KG1 (cell line): ENCODE measurements at places on chromosomes 7 and 10.

DNA sequence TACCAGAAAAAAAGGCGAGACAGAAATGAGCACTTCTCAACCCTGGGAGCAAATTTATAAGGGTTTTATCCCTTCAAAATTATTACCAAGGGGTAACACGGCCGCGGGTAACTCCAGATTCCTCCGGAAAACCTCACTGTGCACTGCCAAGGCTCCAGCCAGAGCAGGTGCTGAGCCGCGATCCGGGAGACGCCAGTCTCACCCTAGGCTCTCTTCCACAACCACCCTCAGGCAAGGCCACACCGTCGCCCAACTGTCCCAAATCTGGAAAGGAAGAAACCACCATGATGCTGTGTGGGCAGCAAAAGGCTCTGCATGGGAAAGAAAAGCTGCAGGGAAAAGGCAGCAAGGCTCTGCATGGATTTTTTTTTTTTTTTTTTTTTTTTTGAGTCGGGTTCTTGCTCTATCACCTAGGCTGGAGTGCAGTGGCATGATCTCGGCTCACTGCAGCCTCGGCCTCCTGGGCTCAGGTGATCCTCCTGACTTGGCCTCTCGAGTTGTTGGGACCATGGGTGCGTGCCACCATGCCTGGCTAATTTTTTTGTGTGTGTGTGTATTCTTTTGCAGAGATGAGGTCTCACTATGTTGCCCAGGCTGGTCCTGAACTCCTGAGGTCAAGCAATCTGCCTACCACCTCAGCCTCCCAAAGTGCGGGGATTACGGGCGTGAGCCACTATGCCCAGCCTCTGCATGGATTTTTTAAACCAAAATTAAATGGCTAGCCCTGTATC is 39.0 kb downstream of the MAD1L1 start:
- no peak for DNase-seq

GRCh38 chr10:9625304-9625703 is 1392.4 kb upstream of the CELF2 start:
- DNase-seq: no peak

DNA sequence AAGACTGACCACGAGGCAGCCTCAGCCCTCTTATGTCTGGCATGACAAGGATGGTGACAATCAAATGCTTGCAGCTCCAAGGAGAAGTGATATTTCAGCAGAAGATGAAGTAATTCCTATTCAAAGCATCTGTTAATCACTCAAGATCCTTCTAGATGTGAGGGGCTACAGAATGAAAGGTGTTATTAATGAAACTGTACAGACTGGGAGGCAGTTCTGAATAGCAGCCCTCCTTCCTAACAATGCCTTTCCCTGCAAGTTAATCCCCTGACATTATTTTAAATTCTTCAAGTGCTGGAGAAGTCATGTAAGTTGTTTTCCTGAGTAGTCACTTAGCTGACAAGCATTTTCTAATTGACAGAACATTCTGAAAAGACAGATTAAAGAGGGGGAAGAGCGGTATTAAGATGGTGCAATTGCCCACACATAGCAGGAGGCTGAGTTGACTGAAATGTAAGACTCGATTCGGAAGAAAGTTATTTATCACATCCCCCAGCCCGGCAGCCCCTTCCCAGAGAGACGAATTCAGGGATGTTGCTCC is 300.8 kb downstream of the GRID1 start:
- DNase-seq: no peak

- DNase-seq: no peak
These were observed 272.4 kb upstream of the BMPER start for GRCh38 chr7:33632840-33633525.

DNA sequence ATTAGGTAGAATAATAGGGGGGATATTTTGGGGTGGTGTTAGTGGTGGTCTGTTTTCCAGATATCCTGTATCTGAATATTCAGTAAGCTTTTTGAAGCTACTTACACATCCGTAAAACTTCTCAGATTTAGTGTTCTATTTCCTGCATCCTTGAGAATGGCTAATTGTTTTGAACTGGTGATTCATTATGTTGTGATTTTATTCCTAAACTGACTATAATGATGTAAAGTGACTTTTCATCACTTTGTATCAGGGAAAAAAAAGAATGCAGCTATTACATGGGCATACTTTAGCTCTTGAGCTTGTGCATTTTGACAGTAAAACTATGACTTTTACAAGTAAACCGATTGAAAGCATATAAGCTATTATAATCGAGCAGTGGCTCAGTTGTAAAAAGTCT is 18.2 kb downstream of the WAC start:
- DNase-seq: no peak

DNA sequence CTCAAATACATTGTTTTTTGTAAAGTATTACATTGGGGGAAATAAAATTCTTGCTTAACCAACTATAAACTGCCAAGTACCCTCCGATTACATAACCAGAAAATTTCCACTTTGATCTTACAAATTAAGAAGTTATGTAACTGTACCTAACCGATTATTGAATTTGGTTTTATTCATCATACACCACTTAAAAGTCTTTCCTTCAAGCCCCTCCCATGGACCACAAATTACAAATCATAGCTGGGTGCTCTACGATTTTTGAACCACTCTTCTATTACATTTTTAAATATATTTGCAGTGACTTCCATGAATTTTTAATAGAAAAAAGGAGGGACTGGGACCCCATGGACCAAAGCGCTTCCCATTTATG is 630 bp downstream of the ZNF680 start:
- no peak for DNase-seq

GRCh38 chr10:131701131-131701947 is 199.5 kb upstream of the PPP2R2D start:
- no peak for DNase-seq

- no peak for DNase-seq
These were observed 290.8 kb upstream of the PCDH15 start for GRCh38 chr10:55091691-55092328.

DNA sequence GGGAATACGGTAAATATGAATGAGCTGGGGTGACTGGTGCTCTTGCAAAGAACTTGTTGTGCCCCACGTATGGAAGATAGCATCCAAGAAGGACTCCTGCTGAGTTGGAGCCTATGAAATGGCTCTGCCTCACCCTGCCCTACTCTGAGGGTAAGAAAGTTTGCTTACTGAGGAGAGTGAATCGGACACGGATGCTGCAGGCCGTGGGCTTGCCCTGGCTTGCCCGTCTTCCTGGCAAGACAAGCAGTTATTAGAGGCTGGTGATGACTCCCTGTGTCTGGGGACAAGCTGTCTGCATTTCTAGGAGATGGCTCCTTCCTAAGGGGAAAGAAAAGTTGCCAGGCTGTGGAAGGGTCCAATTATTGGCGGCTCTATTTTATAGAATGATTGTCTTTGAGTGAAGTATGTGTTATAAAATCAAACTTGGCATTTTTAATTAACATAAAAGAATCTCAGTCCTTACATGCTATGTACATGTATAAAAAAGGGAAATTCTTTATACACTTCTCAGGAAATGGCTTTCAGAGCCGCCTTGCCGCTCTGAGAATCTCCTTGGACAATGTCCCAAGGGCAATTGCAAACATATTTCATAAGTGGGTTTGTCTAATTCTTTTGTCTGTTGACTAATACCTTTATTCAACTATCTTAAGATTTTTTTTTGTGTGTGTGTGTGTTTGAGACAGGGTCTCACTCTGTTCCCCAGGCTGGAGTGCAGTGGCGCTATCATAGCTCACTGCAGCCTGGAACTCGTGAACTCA is 64.6 kb downstream of the CYP26A1 start:
- no peak for DNase-seq

- no peak for DNase-seq
These were observed 93.2 kb upstream of the KIF5B start for GRCh38 chr10:32149252-32149955.

DNA sequence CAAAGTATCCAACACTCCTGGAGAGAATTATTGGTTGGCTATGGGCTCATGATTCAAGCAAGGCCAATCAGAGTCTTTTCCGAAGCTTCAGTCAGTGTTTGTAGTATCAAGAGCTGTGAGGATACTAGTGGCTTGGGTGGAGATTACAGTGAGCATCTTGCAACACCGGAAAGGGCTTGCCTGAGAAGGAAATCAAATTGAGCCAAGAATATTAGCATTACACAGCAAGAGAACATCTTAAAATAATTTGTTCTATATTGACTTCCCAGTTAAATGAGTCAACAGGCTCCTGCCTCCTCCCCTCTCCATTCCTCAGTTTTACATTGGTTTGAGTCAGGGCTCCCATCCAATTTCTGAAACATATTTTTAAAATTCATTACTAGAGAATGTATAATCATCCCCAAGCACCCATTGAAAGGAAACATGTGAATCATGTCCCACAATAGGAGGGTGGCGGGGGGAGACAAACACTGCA is 127.4 kb downstream of the ELAPOR2 start:
- DNase-seq: no peak

DNA sequence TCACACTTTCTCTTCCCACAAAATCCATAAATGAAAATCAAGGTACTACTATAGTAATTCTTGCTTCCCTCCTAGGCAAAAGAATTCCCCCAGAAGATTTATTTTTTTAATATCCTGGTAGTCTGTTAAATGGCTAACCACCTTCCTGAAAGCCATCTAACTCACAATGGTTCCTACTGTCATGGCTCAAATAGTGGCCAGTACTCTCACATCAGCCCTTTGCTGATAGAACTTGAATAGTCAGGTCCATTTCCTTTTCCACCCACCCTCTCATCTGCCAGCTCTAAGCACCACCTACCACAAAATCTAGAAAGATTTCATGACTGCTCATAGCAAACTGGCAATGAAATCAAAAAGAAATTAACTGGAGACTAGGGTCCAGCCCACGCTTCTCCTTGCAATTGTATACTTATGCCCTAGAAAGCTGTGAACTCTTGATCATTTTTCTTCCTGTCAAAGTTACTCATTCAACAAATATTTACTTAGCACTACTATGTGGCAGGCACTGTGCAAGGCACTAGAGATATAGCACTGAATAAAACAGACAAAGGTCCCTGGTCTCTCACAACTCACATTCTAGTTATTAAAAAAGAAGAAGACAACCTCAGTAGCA is 60.4 kb downstream of the ARMH3 start:
- DNase-seq: no peak

- no peak for DNase-seq
These were observed 35.2 kb downstream of the GPAM start for GRCh38 chr10:112148331-112148730.

DNA sequence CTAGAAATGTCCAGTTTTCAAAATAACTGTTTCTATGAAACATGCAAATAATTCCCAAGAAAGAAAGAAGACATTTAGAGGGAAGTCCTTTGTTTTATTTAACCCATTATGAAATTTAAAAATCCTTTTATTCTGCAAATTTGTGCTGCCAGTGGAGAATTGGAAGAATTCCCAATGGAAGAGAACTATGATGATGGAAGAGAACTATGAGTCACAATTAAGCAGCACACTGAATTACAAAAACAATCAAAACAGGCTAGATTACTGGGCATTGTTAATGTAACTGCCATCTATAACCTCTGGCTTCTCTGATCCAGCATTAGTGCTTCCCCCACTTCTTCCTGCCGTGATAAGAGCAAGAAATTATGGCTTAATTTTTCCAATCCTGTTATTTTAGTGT is 126.2 kb upstream of the FEZF1 start:
- no peak for DNase-seq

- no peak for DNase-seq
These were observed 145.9 kb downstream of the SH3PXD2A start for GRCh38 chr10:103709341-103709920.

DNA sequence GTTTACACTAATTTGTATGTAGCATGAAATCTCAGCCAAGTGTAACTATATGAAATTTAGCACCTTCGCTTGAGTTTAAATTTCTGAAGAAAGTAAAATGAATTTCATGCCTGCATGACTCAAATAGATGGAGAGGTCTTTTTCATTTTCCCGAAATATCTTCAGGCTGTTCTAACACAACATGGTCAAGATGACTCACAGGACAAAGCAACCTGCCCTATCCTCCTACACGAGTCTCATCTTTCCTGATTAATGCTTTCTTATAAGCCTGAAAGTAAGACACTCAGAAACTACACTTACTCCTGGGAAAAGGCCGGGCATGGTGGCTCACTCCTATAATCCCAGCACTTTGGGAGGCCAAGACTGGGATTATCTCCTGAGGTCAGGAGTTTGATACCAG is 41.2 kb downstream of the CH25H start:
- DNase-seq: no peak

DNA sequence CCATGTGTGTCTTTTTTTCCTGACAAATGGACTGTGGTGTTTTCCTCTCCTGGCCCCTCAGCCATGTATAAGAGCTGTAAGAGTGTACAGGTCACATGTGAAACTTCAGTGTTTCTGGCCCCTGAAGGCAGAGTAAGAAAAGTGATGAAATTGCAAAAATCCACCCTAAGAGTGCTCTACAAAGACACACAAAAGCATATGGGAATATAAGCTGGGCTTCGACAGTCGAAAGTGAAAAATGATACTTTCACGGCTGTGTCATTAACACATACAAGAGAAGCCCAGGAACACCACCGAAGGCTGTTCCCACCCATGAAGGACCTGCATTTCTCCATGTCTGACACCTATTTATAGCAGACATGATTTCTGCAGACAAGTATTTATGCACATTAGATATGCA is 192.2 kb downstream of the PARD3 start:
- DNase-seq: no peak

DNA sequence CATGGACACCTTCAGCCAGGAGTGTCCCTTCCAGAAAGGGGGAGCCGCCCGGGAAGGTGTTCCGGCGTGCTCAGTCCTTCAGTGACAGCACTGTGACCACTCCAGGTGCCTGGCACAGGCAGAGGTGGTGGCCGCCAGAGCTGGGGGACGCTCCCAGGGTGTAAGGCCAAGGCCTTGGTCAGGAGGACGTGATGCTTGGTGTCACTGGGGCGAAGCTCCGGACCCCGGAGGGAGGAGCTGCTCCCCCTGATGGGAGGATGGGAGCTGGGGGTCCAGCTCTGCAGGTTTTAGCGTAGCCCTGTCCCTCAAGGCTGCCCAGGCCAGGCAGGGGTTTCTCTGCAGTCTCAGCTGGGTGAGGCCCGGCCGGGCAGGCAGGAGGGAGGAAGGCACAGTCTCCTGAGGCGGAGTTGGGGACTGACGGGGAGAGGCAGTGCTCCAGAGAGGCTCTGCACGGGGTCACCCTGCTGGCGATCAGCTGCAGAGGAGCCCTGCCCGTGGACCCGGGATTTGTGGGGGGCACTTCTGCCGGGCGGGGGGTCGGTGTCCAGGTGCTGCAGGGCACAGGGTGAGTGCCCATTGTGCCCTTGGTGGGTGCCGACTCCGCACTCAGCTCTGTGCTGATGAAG is 56.5 kb upstream of the DNAJB6 start:
- no peak for DNase-seq

DNA sequence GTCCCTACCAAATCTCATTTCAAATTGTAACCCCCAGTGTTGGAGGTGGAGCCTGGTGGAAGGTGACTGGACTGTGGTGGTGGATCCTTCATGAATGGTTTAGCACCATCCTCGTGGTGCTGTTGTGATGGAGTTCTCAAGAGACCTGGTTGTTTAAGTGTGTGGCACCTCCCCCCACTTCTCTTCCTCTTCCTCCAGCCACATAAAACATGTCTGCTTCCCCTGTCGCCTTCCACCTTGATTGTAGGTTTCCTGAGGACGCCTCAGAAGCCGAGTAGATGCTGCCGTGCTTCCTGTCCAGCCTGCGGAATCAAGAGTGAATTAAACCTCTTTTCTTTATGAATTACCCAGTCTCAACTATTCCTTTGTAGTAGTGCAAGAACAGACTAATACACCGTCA is 21.0 kb downstream of the GRB10 start:
- DNase-seq: no peak

GRCh38 chr10:132011445-132011844 is 29.7 kb upstream of the BNIP3 start:
- DNase-seq: no peak

GRCh38 chr7:106568680-106569499 is 92.1 kb downstream of the CCDC71L start:
- no peak for DNase-seq

GRCh38 chr10:14598809-14599764 is 175.6 kb downstream of the FAM107B start:
- no peak for DNase-seq

- DNase-seq: no peak
These were observed 1.2 kb downstream of the TPK1 start for GRCh38 chr7:144834641-144835144.
